ENCODE measurements at places on chromosomes 11 and 22. TPM values are rescaled to one million over a fixed set of nuclear protein-coding genes. Genes with fewer than 3 reads are reported as not detected.

GRCh38 chr11:133955945-133956421 lies 785 bp downstream of the IGSF9B start:
- no peaks in the 10 kb centered on the region for H3K36me3 ChIP-seq
- H3K27ac ChIP-seq = peak overlapping the region; percentile 54
- no peaks in the 10 kb centered on the region for H3K27me3 ChIP-seq
- peak overlapping the region; percentile 63 for H3K4me3 ChIP-seq
- DNase-seq = no peak

The CARD18 gene
- total RNA-seq = not detected

DNA sequence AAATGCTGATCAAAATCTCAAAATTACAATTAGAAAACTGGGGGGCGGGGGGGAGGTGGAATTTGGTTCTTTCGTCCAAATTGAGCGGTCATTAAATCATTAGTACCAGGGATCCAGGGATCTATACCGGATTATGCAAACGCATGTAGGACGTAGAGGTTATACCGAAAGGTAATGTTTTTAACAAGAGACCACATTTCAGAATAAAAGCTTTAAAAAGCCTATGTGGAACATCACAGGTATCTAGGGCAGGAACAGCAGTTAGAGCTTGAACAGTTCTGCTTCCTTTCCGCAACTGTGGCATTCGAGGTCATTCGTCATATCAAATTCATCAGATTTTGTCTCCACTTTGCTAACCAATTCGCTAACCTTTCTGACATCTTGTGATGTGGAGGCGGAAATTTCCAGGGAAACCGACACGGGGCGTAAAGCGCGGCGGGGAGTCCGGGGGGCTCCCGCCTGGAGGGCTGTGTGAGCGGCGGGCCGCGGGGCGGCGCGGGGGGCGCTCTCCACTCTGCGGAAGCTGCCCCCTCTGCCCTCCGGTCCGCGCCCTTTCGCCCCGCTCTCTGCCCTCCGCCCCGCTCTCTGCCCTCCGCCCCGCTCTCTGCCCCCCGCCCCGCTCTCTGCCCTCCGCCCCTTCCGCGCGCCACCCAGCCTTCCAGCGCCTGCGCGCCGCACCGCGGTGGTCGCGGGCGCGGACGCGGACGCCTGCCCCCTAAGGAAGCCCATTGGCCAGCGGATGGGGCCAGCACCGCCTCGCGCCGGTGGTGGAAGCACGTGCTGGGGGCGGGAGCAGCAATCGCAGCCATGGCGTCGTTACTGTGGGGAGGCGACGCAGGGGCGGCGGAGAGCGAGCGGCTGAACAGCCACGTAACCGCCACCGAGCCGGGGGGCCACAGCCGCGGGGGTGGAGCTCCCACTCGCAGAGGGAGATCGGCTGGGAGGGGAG lies at the start of gene DDX25:
DDX25 (plus strand) TSS at position 798 of the 949 bp plus-strand sequence; CDS start at position 808, 10 bp downstream.
- no peaks in the 10 kb centered on the region for H3K36me3 ChIP-seq
- no peaks in the 10 kb centered on the region for H3K27me3 ChIP-seq
- peak within 1 kb of the TSS; percentile 72 for H3K4me3 ChIP-seq
- peaks cover 7% of the 10 kb centered on the region for H3K4me1 ChIP-seq
- no peak for DNase-seq

DNA sequence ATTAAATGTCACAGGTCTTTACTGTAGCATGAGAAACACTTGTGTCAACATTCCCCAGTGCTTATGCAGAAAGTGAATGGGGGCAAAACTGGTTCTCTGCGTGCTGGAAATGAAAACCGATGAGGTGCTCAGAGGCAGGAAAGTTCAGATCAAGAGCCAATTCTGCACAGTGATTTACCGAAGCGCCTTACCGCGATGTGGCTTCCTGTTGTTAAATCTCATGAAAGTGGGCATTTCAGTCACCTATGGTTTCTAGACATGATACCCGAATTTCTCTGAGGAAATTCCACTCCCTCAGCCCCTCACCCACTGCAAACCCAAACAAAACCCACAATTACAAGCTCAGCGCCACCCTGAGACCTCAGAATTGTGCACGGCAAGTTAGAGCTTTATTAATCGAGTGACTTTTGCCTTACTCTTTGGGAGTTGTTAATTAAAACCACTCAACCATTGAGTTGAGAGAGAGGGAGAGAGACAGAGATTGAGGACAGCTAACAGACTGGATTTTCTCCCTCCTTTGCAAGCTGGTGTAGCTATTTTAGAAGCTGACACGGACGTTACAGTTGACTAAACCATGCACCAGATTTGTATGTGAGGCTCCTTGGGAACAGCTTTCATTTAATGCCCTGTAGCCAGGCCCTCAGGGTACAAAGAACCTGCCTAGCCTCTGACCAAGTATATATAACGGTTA lies 196.4 kb downstream of the DBX1 start:
- no peaks in the 10 kb centered on the region for H3K36me3 ChIP-seq
- H3K4me1 ChIP-seq = no peaks in the 10 kb centered on the region
- no peaks in the 10 kb centered on the region for H3K27me3 ChIP-seq
- no peak for DNase-seq
- no peak overlapping the region for H3K4me3 ChIP-seq

- DNase-seq = no peak
- no peak overlapping the region for H3K4me3 ChIP-seq
- no peaks in the 10 kb centered on the region for H3K4me1 ChIP-seq
- no peaks in the 10 kb centered on the region for H3K36me3 ChIP-seq
Measured at GRCh38 chr11:6321961-6322362, 1.7 kb upstream of the CAVIN3 start.

DNA sequence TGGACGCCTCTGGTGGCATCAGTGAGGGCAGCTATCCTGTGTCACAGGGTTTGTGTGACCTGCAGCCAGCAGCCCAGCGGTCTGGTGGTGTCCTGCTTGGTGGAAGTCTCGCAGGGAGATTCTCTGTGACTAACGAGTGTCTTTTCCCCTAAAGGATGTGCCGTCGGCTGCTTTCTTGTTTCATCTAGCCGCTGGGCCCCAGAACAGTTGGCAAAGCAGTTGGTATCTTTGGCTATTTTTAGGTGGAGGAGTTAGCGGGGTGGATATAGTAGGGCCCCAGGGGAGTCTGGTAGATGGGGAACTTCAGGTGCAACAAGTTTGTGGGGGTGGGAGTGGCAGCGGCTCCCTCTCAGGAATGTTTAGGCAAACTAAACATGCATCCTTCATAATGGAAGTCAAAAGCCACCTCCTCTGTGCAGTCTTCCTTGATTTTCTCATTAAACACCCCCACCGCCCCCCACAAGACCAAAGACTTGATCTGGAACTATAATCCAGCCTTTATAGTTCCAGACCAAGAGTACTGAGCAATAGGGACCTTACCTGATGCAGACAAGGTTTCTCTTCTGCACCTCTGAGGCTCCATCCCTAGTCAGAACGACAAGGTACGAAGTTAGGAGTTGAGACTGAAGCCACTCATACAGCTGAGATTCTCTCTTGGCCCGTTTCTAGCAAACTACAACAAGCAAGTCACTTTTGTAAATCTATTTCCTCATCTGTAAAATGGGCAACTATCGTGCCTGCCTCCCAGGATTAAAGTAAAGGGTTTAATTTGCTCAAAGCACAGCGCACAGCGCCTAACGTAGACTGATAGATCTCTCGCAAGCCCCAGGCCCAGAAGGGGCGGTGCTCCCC lies 1.1 kb upstream of the PELI3 start:
- H3K4me1 ChIP-seq = no peaks in the 10 kb centered on the region
- no peak overlapping the region for H3K27ac ChIP-seq
- no peak for DNase-seq
- H3K36me3 ChIP-seq = no peaks in the 10 kb centered on the region

The MDK gene
- total RNA-seq = 411 TPM

Data from ovary (tissue), 10 donors.